Upper lobe of left lung (tissue), 6 donors: ENCODE measurements at places on chromosomes 12 and 14. TPM values are rescaled to one million over a fixed set of nuclear protein-coding genes. Genes with fewer than 3 reads are reported as not detected.

ACOT4 gene
- total RNA-seq, result 4.9 TPM

- H3K4me3 ChIP-seq, result peak overlapping the region; percentile 40
- peaks cover 4% of the 10 kb centered on the region for H3K27me3 ChIP-seq
- peaks cover 14% of the 10 kb centered on the region for H3K4me1 ChIP-seq
Measured at GRCh38 chr14:60327447-60328331, 78.7 kb downstream of the PPM1A start.

DNA sequence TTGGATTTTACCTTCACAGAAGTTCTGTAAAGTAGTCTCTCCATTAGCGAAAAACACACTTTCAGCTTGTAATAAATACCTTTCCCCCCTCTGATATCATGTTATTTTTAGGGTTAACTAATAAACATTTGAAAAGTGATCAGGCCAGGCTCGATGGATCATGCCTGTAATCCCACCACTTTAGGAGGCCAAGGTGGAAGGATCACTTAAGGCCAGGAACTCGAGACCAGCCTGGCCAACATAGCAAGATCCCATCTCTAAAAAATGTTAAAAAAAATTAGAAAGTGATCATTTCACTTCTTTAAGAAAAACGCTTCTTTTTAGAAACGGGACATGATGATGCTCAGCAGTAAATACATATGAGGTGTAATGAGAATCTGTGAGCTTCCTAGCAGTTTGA, 2.0 kb downstream of the CDKL1 start:
- no peak for DNase-seq
- no peak overlapping the region for H3K4me3 ChIP-seq
- no peak overlapping the region for H3K27ac ChIP-seq
- H3K36me3 ChIP-seq, result no peaks in the 10 kb centered on the region

DNA sequence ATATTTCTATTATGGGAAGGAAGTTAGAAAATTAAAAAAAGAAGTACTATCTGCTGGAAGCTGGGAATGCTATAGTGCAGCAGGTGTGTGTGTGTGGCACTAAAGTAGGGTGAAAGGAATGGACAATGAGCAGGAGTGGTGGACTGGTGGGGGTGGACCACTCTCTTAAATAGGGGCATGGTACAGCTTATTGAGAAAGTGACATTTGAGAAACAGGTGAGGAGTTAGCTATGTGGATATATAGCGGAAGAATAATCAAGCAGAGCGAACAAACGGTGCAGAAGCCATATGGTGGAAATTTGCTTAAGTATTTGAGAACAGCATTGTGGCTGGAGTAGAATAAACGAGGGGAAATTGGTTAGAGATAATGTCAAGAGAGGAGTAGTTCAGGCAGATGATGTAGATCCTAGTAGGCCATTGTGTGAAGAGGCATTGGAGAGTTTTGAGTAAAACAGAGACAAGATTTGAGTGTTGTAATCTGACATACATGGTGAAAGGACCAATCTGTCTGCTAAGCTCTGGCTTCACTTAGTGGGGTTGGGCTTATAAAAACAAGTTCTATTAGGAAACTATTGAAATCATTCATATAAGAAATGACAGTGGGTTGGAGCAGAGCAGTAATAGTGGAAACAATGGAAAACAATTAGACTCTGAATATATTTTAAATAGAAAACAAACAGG, 149.2 kb upstream of the SYT10 start:
- H3K27ac ChIP-seq, result no peak overlapping the region
- DNase-seq, result no peak
- no peaks in the 10 kb centered on the region for H3K27me3 ChIP-seq
- no peaks in the 10 kb centered on the region for H3K4me1 ChIP-seq
- no peaks in the 10 kb centered on the region for H3K36me3 ChIP-seq

- H3K27ac ChIP-seq, result no peak overlapping the region
- H3K27me3 ChIP-seq, result no peaks in the 10 kb centered on the region
- no peak for DNase-seq
- peaks cover 6% of the 10 kb centered on the region for H3K36me3 ChIP-seq
Measured at GRCh38 chr14:64726585-64726890, 22.3 kb downstream of the PLEKHG3 start.
